ENCODE measurements at places on chromosomes 2 and 18.
A peak's percentile ranks its signal among the peaks of the same experiment; 100 is the strongest.

- DNase-seq, result peak; percentile 92
These were observed 56.9 kb downstream of the DYSF start for GRCh38 chr2:71510196-71510807.

- DNase-seq, result no peak
These were observed 1559.3 kb upstream of the ZEB2 start for GRCh38 chr2:146079216-146079615.

DNA sequence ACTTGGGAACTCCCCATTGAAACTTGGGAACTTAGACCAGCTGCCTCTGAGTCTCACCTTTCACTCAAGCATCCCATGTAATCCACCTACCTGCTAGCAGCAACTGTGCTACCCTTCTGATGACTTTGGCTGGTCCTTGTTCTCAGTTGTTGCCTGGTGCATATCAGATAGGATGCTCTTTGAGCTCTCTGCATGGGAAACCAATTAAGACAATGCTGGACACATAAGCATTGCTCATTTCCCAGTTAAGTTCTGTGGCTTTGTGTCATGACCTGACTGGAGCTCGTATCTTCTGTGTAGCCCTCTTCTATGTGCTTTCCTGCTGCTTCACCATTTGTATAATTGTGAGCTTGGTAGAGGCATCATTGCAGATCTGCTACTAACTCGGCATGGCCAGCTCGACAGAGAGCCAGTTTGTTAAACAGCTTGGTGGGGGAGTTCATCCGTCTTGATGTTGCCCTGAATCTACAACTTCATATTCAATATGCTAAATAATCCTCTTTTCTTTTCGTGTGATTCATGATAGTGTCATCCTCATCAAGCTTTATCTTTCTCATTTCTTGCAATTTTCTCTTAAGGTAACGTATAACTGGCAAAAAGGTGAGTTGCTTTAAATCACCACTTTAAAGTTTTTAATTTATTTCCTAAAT, 447.5 kb upstream of the SLC14A2 start:
- DNase-seq, result no peak

DNA sequence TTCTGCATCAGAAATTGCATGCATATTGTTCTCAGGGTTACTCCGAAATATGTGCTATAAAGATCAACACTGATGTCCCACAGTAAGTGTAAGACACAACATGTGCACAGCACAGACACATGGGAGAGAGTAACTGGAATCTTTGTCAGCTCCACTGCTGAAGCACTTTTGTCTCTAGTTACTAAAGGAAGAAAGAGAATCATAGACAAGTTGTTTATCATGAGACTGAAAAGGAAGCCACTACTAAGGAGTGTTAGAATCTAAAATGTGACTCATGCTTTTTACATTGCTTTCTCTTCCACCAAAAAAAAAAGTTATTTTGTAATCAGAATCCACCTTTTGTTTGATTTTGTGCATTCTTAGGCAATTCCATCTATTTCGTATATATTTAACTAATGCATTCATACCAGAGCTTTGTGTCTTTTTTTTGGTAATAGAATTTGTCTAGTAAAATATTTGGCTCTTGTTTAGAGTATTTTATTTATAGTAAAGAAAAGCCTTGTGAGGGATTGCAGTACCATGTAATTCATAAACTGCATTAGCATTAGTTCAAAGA, 502.4 kb downstream of the FBXO15 start:
- no peak for DNase-seq

DNA sequence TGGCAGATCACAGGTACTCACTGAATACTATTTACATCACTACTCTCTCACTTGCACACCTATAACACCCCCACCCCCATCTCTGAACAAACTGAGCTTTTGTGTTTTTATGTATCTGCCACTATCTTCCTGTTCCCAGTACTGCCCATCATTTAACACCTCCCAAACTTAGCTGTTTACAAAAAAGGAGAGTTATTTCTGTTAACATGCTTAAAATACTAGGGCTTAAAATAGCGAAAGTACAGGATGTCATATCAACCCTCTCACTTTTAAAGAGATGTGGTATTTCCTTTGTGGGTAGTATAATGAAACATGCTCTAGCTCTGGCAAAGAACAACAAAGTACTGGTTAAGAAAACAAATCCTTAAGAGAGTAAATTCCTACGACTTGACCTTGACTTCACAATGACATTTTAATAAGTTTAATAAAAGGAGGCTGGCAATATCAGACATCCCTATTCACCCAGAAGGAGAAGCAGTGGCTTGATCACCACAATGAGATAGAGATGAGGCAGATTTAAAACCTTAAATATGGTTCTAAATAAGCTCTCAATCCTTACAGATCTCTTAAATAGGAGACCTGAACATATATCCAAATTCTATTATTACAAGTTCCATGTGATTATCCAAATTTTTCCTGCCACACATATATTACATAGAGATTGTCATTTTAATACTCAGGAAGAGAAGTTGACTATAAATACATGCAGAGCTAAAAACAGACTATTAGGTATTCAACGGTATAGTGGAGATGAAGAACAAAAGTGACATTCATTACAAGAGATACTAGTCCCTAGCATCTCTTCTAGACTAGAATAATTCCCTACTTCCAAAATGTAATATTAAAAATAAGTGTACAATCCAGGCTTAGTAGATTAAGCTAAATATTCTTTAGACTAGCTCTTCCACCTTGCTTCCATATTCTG, 36.9 kb downstream of the TRAK2 start:
- DNase-seq, result no peak

DNA sequence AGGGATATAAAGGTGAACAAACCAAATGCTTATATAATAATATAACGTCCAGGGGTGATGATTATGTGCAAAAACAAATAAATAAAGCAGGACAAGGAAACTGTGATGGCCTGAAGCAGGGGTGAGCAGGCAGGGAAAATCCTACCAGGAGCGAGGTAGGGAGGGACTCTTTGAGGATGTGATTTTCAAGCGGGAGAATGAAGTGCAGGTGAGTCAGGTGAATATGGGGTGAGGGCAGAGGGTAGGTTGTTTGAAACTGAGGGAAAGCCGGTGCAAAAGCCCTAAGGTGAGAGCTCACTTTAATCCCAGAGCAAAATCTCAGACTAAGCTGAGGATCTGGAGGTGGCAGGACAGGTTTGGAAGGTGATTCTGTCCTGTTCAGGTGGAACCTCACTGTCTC, 40.7 kb downstream of the CYP26B1 start:
- DNase-seq, result peak; percentile 23

DNA sequence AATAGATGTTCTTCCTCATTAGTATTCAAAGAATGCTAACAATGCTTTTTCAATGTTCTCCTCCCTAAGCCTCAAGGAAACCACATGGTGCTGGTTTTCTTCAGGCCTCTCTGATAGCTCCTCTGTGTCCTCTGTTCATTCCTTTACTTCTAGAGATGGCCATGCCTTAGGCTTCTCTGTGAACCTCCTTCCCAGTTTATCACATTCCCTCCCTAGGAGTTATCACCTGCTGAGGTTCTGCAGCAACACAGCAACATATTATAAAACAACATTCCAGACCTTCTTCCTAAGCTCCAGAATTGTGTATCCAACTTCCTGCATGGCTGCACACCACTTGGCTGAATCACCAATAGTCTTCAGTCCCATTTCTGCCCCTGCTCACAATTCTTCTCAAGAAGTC, 325.5 kb downstream of the IRS1 start:
- no peak for DNase-seq

DNA sequence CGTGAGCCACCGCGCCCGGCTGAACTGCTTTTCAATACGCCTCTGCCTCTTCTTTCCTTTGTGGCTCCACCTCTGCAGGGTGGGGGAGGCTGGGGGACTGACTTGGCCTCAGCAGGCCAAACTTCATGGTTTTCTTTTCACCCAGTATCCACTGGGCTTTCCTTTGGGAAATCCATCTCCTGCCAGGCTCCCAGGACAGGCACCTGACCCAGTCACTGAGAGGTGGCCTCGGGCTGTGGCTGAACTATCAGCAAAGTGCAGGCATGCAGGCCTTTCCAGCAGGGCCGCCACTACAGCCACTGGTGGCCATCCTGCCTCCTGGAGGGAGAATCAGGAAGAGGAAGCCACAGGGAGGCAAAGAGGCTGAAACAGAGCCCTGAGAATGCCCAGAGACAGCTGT, 33.4 kb upstream of the SEMA4C start:
- DNase-seq, result no peak

DNA sequence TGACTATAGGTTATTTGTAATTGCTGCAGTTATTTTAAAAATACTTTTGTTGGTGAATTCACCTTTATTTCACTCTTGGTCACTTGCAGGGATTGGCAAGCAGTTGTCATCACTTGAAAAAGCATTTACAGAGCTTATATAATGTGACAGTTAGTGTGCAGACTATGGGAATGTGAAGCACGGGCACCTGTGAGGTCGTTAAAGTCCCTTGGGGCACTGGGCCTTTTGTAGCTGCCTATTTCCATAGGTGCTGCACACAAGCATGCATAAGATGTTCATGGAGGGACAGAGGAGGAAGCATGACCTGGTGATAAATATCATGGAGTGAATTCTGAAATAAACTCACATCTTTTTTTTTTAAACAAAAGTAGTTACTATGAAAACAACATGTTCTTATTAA, 124.6 kb downstream of the ATP9B start:
- DNase-seq, result no peak

DNA sequence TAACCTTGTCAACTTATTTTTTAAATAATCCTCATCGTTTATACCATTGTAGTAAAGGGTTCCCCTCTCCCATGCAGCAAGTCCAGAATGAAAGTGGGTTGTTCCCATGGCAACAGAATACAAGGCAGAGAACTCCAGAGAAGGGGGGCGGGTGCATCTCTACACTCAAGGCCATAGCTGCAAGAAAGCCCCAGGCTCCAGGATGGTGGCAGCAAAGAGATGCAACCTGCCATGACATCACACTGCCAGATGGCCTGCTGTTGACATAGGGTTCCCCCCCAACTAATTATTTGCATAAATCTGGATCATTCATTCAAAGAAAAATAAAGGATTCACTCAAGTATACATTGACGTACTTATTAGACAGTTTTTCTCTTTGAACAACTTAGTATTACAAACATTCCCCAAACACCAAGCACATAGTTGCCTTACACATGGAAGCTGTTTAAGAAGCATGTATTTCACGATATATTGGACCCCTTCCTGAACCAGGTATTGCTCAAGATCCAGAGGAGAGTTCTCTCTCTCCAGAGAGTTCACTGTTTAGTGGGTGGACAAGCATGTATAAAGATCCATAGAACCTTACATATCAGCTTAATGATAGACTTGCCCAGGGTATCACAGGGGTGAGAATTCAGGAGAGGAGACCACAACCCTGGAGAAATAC, 87.4 kb upstream of the KLF7 start:
- no peak for DNase-seq

- DNase-seq, result no peak
These were observed 20.8 kb downstream of the BAZ2B start for GRCh38 chr2:159595410-159596046.

DNA sequence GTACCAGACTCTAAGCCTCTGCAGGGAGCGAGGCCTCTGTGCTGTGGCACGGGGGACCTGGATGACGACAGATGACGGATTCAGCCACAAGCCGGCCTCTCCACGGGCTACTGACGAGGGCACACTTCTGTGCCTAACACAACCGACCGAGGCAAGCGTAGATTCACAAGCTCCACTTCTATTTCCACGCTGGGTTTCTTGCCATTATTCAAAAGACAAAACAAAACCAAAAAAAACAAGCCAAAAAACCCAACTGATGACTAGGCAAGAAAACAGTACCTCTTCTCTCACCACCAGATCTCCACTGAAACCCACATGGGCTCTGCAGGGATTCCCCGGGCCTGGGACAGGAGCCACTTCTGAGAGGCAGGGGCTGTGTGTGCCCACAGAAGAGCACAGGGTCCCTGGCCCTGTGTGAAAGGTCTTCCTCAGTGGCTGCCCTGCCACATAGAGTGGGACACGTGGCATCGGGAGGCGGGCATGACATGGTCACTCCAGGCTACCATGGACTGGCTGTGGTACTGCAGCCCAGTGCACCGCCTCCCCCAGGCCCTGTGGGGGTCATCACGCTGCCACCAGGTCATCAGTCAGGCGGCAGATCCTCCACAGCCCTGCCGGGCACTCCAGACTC, 254.7 kb downstream of the HDAC4 start:
- no peak for DNase-seq

- no peak for DNase-seq
These were observed 51.0 kb downstream of the MOGAT1 start for GRCh38 chr2:222722327-222722946.

GRCh38 chr2:112161431-112162145, 23.4 kb downstream of the FBLN7 start:
- DNase-seq, result no peak

DNA sequence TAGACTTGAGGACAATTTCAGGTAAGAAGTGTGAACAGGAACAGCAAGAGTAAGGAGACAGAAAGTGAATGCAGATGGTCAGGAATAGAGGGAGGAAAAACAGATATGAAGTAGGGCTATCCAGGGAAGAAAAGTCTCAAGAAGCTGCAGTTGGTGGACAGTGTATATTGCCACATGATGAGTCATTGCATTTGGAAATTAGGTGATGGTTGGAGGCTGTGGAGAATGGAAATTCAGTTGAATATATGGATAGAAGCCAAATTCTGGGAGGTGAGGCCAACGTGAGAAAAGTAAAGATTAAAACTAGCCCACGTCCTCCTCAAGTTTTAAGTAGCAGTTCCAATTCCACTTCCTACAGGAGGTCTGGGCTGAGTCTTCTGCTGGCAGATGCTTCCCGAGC, 158.4 kb downstream of the UBE2E3 start:
- no peak for DNase-seq

DNA sequence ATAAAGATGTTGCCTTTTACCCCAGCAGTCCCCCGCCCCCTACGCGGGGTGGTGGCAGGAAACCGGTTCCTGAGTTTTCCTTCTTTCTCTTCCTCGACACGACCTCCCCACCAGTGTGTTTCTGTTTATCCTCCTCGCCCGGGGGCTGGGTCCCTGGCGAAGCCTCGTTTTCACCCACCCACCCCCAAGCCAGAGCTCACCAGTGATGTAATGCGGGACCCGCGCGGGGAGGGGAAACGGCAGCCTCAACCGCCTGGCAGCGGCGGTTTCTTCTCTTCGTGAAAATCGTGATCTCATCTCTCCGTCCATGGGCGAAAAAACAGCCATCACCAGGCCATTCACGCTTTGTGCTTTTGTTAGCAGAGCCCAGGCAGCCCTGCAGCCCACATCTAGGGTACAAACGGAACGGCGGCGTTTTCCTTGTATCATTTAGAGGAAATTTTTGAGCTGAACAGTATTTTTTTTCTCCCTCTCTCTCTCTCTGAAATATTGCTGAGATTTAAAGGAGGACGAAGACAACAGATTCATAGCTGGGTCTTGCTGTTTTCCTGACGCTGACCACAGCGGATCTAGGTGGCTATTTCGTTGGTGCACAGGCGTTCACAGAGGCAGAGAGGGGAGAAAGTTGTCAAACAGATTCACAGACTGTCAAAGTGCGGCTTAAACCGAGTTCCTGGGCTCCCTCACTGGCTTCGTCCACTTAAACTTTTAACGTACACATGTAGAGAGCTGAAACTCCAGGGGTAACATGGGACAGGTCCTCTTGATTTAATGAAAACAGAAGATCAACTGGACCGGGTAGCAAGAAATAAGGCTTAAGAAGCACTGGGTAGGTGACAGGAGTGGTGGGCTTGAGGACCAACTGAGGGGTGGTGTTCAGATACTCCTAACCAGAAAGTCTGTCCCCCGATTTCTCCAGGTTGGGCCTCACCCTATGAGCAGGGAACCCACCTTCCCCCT, 21.9 kb upstream of the PAX3 start:
- DNase-seq, result peak; percentile 65

GRCh38 chr18:45589356-45590035, 25.8 kb upstream of the SLC14A2 start:
- DNase-seq, result no peak

GRCh38 chr2:71465961-71466300, 12.6 kb downstream of the DYSF start:
- no peak for DNase-seq

Data from H1 (cell line).